ENCODE measurements at places on chromosomes 3 and 15. TPM values are rescaled to one million over a fixed set of nuclear protein-coding genes. Genes with fewer than 3 reads are reported as not detected.
A peak's percentile ranks its signal among the peaks of the same experiment; 100 is the strongest.

Gene UBE3A
- total RNA-seq: 95.0 TPM

GRCh38 chr3:93969443-93969842, 4.3 kb downstream of the PROS1 start:
- H3K27ac ChIP-seq: no peak overlapping the region
- H3K36me3 ChIP-seq: no peaks in the 10 kb centered on the region
- no peaks in the 10 kb centered on the region for H3K4me1 ChIP-seq
- H3K4me3 ChIP-seq: no peak overlapping the region

Gene CHMP2B
- 59.4 TPM for total RNA-seq

DNA sequence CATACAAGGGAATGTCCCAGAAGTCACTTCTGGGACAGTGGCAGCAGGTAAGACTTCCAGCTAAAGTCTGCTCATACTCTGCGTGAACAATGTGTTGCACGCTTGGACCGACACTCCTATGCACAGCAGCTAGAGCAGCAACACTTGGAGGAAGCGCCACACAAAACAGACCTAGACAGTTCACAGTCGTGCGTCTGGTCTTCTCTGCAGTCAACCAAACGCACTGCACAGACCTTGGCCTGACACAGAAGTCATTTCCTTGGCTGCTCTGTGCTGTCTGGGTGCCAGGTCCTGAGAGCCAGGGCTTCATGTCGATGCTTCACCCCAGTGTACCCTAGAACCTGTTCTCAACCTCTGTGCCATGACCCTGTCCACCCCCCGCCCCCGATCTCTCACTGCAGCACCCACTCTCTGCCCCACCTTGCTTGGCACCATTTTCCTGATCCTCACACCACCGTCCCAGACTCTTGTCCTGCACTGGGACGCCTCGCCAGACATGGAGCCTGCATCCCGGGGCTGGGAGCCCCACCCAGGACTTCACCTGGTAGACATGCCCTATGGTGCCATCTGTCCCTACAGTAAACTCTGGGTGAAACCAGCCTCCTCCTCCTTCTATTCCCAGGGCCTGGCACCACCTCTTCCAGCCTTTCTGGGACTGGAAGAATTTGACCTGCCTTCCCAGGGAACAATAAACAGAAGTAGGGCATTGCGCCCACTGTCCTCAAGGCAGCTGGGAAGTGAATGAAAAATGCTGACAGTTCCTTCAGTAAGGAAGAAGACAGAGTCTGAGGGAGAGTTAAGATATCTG, 3.1 kb downstream of the ATP10A start:
- H3K27me3 ChIP-seq: no peaks in the 10 kb centered on the region
- DNase-seq: no peak
- H3K36me3 ChIP-seq: no peaks in the 10 kb centered on the region
- H3K27ac ChIP-seq: no peak overlapping the region
- H3K4me3 ChIP-seq: no peak overlapping the region

Gene KLHL25
- total RNA-seq: 15.1 TPM

GRCh38 chr15:100516643-100517512, 11.9 kb downstream of the CERS3 start:
- H3K4me1 ChIP-seq: no peaks in the 10 kb centered on the region
- no peak overlapping the region for H3K27ac ChIP-seq
- H3K36me3 ChIP-seq: no peaks in the 10 kb centered on the region
- DNase-seq: peak; percentile 61
- no peaks in the 10 kb centered on the region for H3K27me3 ChIP-seq
- H3K4me3 ChIP-seq: no peak overlapping the region

GRCh38 chr3:193630005-193630404, 37.0 kb downstream of the OPA1 start:
- no peaks in the 10 kb centered on the region for H3K27me3 ChIP-seq
- H3K4me3 ChIP-seq: no peak overlapping the region
- DNase-seq: no peak

DNA sequence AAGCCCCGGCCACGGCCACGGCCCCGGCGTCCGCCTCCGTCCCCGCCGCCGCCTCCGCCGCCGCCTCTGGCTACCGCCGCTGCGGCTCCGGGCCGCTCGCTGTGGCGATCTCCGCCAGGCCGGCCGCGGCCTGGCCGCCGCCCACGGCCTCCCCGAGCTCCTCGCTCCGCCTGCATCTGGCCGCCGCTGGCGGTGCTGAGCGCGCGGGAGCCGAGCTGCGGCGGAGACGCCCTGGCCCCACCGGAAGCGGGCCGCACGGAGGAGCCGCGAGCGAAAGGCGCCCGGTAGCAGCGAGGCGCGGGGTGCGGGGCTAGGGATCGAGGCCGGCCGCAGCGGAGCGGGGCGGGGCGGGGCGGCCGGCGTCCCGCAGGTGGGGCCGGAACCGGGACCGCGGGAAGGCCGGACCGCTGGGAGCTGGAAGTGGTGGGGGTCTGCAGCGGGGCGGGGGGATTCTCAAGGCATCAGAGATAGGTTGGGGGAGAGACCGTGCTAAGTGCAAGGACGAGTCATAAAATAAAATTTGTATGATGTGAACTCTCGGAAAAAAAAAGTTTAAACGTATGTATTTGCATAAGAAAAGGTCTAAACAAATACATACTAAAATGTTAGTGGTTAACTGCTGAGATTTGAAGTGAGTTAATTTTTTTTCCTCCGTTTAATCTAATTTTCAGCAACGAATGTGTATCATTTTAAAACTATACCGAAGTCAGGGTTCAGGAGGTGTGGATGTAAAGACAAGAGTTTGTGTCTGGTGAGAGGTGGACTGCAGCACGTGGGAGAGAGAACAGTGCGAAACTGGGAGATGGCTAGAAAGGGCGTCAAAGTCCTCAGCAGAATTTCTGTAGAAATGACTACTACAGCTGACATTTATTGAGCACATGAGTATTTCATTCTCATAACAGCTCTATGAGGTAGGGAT, at the start of gene AVEN:
AVEN (minus strand) TSS at position 334 of the 919 bp plus-strand sequence; CDS start at position 176, 158 bp downstream.
- no peaks in the 10 kb centered on the region for H3K4me1 ChIP-seq
- peak within 1 kb of the TSS; percentile 73 for H3K4me3 ChIP-seq
- H3K27me3 ChIP-seq: no peaks in the 10 kb centered on the region
- H3K27ac ChIP-seq: peak within 1 kb of the TSS; percentile 97
- H3K36me3 ChIP-seq: no peaks in the 10 kb centered on the region
- DNase-seq: peak; percentile 25

Gene GHSR
- not detected for total RNA-seq

DNA sequence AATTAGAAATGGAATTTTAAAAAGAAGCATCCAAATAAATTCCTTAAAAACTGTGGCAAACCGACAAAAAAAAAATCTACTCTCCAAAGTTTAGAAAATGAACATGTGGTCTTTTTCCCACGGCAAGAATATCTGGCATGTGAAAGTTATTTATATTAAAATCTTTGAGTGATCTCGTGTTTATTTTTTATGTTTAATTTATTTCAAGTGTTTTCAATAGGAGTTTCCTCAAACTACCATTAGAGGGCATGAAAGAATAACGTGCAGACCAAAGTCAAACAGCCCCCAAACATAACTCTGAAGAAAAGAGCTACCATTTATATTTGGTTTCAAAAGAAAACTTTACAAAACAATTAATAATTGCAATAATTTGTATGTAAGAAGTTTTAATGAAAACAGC, 286.4 kb downstream of the ZIC4 start:
- no peaks in the 10 kb centered on the region for H3K4me1 ChIP-seq
- DNase-seq: no peak
- H3K27ac ChIP-seq: no peak overlapping the region
- no peak overlapping the region for H3K4me3 ChIP-seq

DNA sequence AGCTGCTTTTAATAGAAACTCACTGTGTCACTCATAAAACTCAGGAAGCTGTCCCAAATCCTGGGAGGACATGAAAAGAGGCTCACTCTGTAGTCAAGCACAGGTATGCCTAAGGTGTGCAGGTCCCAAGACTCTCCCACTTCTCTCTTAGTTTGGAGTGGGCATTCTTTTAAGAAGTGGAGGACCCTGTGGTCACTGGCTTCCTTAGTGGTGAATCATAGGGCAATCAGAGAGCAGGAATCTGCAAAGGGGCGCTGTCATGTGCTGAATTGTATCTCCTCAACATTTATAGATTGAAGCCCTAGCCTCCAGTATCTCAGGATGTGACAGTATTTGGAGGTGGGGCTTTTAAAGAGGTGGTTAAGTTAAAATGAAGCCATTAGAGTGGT, 47.2 kb upstream of the ZBTB38 start:
- H3K4me1 ChIP-seq: no peaks in the 10 kb centered on the region
- no peaks in the 10 kb centered on the region for H3K27me3 ChIP-seq
- no peaks in the 10 kb centered on the region for H3K36me3 ChIP-seq

DNA sequence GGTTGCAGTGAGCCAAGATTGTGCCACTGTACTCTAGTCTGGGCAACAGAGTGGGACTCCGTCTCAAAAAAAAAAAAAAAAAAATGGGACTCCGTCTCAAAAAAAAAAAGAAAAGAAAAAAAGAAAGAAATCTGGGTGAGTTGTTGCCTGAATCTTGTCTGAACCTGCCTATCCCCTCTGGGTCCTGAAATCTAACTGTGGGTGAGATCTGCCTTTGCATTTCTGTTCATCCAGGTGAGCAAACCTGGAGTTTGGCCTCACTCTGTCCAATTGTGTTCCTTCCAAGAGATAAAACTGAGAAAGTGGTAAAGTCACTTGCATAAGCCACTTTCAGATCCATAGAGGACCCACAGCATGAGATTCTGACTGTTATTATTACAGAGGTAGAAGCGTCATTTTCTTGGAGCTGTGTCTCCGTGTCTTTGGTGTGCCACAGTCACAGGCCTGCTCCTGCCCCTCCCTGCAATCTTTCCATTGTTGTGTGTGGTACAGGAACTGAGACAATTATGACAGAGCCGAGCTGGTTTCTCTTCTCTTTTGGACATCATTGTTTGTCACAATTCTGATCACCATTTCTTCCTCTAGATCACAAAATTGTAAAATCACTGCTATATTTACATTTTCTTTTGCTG, 235.9 kb downstream of the LPP start:
- no peak overlapping the region for H3K4me3 ChIP-seq
- H3K27me3 ChIP-seq: no peaks in the 10 kb centered on the region
- H3K36me3 ChIP-seq: no peaks in the 10 kb centered on the region
- H3K27ac ChIP-seq: no peak overlapping the region
- H3K4me1 ChIP-seq: no peaks in the 10 kb centered on the region

- H3K36me3 ChIP-seq: no peaks in the 10 kb centered on the region
- DNase-seq: no peak
- no peaks in the 10 kb centered on the region for H3K4me1 ChIP-seq
- no peak overlapping the region for H3K27ac ChIP-seq
Observed at GRCh38 chr3:184241141-184241446, 7.7 kb downstream of the ALG3 start.

- H3K36me3 ChIP-seq: no peaks in the 10 kb centered on the region
- no peaks in the 10 kb centered on the region for H3K27me3 ChIP-seq
- DNase-seq: no peak
- H3K4me3 ChIP-seq: no peak overlapping the region
- H3K27ac ChIP-seq: no peak overlapping the region
Observed at GRCh38 chr3:143619231-143619630, 229.0 kb downstream of the SLC9A9 start.

DNA sequence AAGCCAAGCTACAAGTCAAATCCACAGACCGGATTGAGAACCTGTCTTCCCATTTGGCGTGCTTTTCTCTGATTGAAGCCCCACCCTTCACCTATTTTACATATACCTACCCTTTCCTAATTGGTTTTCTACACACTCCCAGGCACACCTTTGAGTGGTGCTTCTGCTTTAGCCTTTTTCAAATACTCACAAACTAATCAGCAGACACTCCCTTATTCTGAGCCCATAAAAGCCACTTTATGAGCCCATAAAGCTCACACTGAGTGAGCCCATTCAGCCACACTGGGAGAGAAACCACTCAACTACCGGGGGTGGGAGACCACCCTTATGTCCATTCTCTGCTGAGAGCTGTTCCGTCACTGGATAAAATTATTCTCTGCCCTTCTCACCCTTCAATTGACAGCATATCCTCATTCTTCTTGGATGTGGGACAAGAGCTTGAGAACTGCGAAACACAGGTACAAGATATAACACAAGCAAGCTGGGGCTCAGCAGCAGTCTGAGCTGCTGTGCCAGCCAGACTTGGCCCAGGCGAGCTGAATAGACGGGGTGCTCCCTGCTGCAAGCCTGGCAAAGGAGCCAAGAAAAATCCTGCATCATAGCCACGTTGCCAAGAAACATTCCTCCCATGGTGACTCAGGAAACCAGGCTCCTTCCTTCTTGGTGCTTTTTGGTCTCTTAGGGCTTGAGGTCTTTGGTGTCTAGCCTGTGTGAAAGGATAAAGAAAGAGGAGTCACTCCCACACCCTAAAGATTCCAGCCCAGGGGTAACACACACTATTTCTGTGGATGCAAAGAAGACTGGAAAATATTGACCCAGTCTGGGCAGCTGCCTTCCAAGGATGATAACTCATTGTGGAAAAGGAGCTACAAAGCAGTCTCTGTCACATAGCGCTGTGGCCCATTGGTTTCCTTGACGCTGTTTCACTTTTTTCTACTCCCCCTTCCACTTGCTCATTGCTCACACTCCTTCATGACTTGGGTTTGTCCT, 609.7 kb downstream of the MCTP2 start:
- no peaks in the 10 kb centered on the region for H3K27me3 ChIP-seq
- no peak overlapping the region for H3K4me3 ChIP-seq
- H3K27ac ChIP-seq: no peak overlapping the region
- no peaks in the 10 kb centered on the region for H3K4me1 ChIP-seq

DNA sequence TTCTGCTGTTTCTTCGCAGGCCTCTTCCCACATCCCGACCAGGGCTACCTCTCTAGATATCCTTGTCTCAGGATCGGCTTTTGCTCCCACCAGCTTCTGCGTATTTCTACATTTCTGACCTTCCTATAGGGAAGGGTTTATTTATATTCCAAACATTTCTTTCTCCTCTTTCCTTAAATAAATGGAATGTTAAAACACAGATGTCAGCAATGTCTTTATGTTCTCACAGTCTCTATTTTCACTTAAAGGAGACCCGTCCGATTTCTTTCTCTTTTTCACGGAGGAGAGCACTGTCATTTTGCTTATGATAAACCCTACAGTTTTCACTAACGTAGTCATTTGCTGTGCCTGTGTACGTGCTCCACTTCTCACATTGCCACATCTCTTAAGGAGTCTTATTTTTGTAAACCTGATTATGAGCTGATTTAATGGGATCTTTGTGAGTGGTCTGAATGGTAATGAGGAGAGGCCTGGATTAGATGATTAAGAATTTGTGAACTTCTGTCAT, 630 bp downstream of the KIF15 start:
- H3K36me3 ChIP-seq: no peaks in the 10 kb centered on the region
- no peak overlapping the region for H3K27ac ChIP-seq
- no peaks in the 10 kb centered on the region for H3K4me1 ChIP-seq
- peak overlapping the region; percentile 83 for H3K4me3 ChIP-seq
